T-helper 17 cell (primary cell): ENCODE measurements at places on chromosomes 13 and 19. TPM values are rescaled to one million over a fixed set of nuclear protein-coding genes. Genes with fewer than 3 reads are reported as not detected.

DNA sequence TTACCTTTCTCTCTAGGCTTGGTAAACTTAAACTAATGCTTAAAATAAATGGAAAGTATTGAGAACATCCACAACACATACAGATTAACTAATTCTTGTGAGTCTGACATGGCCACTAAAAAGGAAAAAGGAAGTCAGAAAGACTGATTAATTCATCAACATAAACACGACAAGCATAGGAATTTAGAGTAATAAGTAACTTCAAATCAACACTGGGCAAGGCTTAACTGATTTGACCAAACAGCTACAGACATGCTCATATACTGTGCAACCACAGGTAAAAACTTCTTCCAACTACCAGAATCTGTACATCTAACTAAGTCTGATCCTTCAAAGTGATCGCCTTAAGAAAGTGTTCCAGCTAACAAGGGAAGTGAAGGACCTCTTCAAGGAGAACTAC lies 20.5 kb downstream of the UGGT2 start:
- no peak for DNase-seq

GRCh38 chr13:73900591-73900990 lies 233.6 kb downstream of the KLF12 start:
- DNase-seq, result no peak

GRCh38 chr19:1910177-1910576 lies 5.0 kb downstream of the ADAT3 start:
- no peak for DNase-seq

GRCh38 chr19:18440936-18441803 lies 3.2 kb upstream of the ISYNA1 start:
- DNase-seq, result no peak

DNA sequence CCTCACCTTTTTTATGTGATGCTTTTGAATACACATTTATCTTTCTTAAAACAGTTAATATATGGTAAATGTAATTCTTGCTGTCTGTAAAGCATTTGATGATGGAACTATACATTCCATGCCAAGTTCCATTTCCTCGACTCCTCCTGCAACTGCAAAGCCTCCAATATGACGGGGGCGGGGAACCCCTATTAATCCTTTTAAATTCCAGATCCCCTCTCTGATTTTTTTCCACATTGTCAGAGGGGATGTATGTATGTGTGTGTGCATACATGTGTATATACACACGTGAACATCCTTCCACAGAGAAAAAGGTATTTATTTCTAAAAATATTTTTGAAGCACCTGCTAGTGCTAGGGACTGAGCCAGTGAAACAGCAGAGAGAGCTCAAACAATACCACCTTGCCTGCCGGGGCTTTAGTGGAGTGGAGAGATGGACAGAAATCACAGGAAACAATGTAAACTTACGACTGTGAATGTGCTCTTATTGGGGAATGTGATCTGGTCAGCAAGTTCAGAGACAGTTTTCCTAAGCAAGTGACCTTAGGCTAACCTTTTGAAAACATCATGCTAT lies 25.3 kb upstream of the MAB21L1 start:
- DNase-seq, result no peak

DNA sequence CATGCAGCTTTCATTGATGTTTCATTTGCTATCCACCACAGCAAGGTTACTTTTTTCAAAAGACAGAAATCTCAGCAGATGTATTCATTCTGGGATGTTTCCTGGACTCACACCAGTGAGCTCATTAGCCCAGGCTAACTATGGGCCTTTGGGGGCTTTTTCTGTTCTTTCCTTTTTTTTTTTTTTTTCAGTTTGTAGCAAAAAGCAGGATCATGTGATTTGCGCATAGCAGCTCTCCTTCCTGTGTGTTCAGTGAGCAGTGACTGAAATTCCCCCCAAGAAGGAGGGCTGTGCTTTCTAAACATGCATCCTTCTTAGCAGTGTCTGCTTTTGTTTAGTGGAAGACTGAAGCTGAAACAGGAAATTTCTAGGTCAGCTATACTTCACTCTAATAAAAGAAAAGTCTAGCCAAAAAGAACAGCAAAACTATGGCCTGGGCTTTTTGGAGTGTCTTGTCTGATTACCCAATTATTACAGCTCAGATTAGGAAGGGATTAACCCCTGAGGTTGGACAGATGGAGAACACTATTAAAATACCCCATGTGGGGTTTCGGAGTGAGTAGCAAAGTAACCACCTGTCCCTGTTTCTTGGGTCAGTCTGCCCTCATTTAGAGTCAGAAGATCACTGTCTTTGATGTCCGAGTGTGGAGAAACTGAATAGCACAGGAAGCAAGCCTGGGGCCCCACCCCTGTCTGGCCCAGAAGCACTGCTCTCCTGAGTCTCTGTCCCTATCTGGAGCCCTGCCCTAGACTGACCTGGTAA lies 8.9 kb upstream of the AMER2 start:
- no peak for DNase-seq

DNA sequence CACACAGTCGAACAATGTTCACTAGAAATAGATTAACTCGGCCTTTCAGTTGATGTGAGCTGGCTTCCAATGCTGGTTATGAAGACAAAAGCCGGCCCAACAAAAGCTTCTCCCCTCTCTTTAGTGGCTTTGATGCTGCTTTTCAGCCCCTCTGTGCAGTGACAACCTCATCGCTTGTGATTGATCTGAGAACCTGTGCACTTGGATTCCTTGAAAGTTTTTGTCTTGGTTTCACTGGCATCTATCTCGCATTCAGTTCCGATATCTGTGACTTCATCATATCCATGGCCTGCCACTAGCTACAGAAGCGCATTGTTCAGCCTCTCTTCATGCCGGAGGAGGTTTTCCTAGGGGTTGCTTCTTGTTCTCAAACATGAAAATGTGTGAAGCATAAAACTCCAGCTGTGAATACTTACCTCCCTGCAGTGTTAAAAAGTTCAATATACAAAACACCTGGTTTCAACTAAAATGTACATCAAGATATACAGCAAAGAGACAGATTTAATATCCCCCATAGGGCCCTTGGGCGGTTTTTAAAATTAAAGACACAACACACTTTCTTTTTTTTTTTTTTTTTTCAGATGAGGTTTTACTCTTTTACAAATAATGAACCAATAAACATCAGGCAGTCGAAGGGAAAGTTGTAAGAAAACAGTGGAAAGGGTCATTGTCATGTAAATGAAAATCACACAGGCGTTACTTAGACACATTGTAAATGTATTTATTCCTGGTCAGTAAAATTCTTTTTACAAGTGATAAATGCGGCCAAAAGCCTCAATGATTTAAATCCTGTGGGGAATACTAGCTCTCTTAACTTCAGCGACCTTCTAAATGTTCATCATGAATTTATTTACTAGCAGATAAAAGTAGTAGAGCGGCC lies 1252.8 kb downstream of the EFNB2 start:
- no peak for DNase-seq

DNA sequence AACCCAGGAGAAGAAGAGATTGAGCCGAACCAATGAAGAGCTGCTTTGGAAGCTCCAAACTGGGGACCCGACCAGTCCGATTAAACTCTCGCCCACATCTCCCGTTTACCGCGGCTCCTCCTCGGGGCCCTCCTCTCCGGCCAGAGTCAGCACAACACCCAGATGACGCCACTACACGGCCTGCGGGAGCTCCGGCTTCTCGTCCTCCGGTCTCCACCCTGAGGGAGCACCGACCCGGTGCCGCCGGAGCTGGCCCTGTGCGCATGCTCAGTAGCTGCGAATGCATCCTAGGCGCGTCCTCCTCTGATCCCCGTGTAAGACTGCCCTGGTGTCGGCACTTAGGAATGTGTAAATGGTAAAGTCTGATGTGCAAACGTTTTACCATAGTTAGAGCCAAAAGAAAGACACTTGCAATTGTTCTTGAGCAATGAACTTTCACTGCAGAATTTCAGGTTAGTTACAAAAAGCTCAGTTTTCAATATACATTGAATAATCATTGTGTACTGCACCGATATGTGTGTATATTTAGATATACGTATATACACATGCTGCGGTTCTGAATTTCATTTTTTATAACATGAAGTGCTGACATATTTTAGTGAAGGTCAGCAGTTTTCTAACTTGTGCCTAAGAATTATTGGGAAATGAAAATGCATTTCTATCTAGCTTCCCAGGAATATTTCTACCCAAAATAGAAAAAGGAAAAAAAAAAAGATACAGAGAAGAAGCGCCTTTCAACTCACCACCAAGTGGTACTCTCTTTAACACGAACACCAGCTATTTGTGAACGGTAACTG lies 92.2 kb downstream of the SLC7A1 start:
- DNase-seq, result no peak

- DNase-seq, result no peak
These were observed 4.8 kb upstream of the SOX1 start for GRCh38 chr13:112062072-112062567.

GRCh38 chr13:77358001-77358400 lies 31.1 kb upstream of the MYCBP2 start:
- DNase-seq, result no peak

DNA sequence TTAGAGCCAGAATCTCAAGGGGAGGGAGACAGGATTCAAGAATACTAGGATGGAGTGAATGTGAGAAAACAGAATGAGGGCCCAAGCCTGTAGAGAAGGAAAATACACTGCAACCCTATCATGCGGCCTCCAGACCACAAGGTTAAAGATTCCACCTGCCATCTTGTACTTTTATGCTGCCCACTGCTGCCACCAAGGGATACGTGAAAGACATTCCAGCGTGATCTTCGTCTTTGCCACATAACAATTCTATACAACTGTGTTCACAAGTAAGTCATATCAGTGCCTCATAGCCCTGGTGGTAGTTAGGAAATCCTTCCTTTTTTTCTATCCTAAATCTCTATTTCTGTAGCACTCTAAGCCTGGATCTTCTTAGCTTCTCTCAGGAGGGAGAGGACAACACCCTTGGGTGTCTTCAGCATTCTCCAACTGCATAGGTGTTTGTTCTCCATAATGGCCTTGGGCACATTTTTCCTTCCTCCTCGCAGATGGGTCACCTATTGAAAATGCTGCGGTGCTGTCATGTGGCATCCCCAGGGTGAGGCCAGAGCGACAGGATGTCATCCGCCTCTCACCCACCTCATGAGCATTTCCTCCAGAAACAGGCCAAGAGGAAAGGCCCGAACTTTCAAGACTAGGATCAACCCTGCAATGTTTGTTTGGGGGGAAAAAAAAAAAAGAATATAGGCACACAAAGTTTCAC lies 13.6 kb downstream of the TPT1 start:
- no peak for DNase-seq

DNA sequence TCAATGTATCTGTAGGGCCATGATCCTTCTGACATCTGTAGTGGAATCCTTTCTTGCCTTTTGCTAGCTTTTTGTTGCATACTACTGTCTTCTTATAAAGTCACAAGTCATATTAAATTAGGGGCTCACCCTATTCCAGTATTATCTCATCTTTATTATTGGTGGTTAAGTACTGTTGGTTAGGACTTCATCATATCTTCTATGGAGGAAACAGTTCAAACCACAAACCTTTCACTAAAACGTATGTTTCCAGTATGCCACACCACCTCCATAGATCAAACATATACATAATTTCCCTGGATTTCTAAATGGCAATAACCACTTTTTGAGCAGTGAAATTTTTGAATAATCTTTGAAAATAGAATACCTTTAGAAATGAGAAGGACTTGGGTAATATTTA lies 62.8 kb upstream of the PCDH9 start:
- no peak for DNase-seq

GRCh38 chr13:48923376-48923775 lies 52.3 kb upstream of the FNDC3A start:
- no peak for DNase-seq

DNA sequence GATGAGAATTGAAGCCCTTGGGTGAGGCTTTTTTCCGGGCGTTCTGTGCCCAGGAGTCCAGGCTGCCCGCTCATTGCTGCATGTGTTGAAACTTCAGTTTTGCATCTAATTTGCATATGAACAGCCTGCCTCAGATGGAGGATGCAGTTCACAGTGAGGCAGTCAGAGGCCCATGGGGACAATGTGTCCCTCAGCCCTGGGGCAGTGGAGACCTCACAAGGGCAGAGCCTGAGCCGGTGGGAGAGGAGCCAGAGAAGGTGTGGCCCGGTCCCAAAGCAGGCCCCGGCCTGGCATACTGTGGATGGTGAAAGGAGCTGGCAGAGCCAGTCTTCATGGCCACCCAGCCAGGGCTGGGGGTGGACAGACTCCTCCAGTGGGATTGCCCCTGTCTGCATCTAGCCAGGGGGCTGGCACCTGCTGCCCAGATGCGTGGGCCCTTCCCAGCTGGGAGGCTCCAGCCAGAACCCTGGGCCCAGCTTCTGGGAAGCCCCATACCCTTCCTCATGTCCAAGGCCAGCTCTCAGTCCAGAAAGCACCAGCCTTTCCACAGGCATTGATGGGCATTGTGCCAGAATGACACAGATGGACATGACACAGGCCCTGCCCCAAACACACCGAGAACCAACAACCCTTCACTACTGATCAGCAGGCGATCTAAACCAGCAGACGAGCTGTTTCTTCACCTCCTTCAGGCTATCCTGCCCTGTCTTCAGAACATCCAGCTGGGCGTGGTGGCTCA lies 32.9 kb upstream of the KCTD15 start:
- DNase-seq, result no peak

DNA sequence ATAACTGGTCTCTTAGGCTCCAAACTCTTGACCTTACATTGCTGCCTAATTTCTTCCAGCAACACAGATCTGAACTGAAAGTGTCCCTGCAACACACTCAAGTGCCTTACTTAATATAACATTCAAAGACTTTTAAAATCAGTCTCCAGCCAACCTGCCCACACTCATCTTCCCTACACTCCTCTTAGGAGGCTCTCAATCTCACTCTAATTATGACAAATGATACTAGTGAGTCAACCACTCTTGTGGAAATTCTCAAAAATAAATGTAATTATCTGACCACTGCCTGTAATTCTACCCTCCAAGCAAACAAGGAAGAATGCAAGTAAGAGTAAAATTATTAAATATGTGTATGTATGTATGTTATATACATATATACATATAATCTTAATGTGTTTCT lies 348.1 kb upstream of the MIR17HG start:
- DNase-seq, result no peak

- DNase-seq, result no peak
These were observed 283.1 kb downstream of the MTUS2 start for GRCh38 chr13:29103065-29103800.

DNA sequence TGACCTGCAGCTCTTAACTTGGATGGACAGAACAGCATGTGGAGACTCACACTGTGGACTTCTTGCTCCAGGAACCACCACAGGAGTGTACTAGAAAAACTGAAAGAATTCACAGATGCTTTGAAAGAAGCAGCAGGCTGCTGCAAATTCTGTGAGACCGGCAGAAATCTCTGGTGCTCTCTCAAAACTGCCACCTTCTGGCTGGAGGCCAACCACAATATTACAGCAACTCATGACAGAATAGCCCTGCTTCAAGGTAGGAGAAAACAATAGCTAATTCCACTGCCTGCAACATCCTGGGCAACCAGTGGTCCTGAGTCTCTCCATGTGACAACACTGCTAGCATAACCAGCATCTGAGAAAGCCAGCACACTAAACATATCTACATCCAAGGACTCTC lies 26.9 kb downstream of the CDK8 start:
- DNase-seq, result no peak

- no peak for DNase-seq
These were observed 63.8 kb downstream of the ITGBL1 start for GRCh38 chr13:101516262-101516661.

Gene RDH8
- total RNA-seq, result not detected

Gene CADM4
- total RNA-seq, result 0.40 TPM

Gene RYR1
- total RNA-seq, result 3.1 TPM

Gene NXNL1
- total RNA-seq, result not detected

Gene IGFL1
- not detected for total RNA-seq

Gene CEACAM8
- not detected for total RNA-seq
